Hippocampal formation (tissue), 2 donors: ENCODE measurements at places on chromosomes 1 and 21.

DNA sequence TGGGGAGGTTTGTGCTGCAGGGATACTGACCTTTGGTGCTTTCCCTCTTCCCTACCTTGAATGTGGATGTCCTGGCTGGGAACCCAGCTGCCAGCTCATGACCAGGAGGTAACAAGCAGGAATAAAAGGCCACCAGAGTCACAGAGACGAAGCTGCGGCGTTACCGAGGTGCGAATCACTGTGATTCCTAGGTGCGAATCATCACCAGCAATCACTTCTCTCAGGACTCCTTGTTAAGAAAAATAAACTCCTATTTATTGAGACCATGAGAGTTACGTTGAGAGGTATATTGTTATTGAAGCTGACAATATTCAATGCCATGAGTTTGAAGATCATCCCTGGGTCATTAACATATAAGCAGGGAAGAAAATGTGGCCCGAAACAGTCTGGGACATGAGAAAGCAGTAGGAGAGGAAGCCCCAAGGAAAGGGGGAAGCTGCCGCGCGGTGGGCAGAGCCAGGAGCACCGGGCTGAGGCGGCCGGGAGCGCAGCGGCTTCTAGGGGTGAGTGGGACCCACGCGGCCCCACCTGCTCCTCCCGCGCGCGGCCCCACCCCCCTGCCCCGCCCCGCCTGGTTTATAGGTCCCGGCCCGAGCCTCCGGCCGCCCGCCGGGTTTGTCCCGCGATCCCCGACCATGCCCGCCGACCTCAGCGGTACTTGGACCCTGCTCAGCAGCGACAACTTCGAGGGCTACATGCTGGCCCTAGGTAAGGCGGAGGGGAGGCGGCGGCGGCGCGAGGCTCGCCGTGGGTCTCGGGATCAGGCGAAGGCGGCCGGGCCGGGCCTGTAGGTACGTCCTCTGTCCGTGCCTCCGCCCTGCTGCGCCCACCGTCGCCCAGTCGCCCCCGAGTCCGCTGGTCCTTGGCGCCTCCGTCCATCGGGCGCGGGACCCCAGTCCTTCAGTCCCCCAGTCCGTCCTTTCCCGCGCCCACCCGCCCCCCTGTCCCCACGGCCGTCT is at the start of gene RBP7:
Gene RBP7 (plus strand): TSS at position 605 of the 959 bp plus-strand sequence. CDS start 31 bp downstream, at position 636.
- no peak for DNase-seq

DNA sequence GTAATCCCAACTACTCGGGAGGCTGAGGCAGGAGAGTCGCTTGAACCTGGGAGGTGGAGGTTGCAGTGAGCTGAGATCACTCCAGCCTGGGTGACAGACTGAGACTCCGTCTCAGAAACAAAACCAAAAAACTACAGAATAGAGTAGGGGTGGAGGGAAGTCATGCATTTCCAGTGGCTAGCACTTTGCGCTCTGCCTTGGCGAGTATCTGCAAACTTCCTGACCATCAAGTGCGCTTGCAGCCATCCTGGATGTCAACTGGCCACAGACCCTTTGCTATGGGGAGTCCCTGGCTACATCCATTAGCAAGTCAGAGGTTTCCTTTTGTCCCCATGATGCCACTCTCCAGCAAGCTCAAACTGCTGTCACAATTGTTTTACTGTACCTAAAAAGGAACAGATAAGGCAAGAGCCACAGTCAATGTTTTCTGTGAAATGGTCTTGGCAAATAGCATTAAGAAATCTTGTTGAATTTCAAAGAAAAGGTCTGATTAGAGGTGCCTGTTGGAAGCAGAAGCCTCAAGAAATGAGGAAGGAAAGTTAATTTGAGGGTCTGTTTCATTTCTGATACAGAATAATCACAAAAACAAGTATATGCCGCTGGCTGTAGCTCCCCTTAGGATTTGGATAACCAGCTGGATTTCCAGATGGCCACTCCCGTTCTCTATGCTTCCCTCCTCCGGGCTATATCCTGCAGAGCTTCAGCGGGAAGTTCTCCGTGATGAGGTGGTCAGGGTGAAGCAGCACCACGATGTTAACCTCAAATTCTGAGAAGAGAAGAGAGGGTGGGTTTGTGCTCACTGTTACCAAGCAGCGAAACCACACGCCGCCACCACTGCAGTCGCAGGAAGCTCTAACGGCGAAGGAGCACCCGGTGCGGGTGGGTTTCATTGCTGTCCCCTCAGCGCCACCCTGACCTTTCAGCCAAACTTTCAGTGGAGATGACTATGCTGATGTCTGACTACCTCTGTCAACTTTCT is 42.0 kb downstream of the VPS26C start:
- no peak for DNase-seq

DNA sequence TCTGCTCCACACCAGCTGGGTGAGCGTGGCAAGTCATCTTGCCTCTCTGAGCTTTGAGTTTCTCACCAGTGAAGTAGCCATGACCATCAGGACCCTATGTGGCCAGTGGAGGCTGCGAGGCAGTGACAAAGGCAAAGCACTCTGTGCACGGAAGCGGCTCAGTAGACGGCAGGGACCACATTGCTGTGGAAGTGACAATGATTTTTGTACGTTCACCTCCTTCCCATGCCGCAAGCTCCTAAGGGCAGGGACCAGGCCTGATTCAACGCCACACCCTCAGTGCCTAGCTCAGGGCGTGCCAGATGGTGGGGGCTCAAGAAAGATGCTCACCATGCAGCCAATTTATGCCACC is 210.5 kb downstream of the MATN1 start:
- no peak for DNase-seq

DNA sequence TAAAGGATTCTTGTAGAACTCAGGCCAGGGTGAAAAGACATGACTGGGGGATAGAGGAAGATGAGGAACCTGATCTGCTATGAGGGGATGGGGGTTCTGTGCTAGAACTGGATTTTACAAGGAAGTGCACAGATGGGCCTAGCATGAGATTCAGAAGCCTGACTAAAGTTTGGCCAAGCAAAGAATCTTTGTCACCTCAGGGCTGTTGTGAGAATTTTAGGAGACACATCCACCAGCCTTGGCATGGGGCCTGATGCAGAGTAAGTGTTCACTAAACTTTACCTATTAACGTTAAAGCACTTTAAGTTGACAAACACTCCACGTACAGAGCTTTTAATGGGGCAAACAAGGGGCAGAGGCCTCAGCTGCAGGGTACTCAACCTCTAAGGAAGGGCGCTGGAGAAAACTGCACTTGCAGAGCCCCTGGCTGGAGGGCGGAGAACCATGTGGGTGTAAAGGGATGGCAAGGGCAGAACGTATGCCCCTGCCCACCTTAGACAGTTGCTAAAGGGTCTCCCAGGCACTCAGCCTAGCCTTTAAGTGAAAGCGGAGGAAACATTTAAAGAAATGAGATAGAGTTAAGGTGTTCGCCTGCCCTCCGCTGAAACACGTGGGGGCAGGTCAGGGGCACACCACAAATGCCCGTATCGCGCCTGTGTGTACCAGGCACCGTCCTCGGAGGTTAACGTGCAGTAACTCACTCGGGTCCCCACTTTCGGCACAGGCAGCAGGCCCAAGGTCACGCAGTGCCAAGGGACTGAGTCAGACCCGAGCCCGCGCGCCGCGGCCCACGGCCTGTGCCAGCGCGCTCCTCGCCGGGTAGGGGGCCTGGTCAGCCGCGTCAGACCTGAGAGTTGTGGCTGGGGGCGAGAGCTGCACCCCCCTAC is 990 bp upstream of the MRPS6 start:
- no peak for DNase-seq

DNA sequence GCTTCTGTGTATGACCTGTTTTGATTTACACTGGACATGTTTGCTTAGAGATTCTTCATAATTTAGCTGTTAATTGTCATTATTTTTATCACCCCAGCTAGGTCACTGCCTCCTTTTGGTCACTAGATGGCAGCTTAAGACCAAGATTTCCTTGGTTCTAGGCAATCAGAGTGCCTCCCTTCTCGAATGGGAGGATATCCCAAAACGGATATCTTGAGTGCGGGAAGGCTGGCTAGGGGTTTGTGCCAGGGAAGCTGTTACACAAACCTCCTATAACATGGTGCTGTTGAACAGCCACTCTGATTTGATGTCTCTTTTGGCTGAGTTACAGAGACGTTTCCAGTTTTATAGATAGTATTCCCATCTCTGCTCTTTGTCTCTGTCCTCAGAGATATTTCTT is 283.5 kb downstream of the S1PR1 start:
- no peak for DNase-seq

GRCh38 chr1:92480200-92480812 is 6.4 kb downstream of the GFI1 start:
- no peak for DNase-seq

- DNase-seq, result no peak
Observed at GRCh38 chr1:8374812-8375211, 56.9 kb downstream of the SLC45A1 start.

DNA sequence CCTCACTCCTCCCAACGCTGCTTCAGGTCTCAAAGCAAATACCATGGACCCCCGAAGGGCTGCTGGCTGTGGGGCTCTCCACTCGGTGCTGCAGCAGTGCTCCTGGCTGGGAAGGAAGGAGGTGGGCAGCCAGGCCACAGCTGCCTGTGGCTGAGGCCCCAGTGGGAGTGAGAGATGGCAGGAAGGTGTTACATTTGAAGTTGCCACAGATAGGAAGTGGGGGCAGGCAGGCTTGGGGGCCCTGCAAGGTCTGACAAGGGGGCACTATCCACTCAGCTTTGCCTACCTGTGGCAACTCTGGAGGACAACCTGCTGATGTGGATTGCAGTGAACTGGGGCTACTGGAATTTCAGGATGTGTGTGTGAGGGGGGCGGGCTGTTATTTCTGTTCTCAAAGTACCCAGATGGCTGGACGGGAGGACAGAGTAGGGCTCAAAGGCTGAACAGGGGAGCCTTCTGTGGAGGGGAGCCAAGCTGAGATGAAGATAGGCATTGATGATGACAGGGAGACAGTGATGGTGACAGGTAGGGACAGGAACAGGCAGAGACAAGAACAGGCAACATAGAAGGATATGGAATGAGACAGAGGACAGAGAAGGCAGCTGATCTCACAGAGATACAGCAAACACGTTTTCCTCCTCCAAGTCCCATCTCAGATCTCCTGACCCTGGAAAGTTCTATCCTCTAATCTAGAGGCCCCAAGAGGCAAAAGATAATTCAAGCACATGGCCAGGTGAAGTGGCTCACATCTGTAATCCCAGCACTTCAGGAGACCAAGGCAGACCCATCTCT is 1.8 kb downstream of the ZNF683 start:
- no peak for DNase-seq

- no peak for DNase-seq
Observed at GRCh38 chr1:11455967-11456570, 22.9 kb upstream of the DISP3 start.

DNA sequence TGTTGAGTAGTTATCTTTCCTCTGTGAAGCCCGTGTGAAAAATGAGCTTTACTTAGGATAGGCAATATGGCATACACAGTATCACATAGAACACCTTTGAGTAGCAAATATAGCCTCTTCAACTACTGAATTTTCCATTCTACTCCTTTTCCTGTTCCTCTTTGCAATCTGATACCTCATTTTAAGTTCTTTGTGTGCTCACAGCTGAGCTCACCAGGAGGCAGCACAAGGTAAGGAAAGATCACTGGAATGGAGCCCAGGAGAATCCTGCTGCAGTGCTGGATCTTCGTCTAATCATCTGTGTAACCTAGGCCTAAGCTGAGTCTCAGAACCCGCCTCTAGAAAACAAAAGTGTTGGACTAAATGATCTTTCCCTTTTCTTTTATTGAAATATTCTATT is 171.0 kb downstream of the LRRC40 start:
- peak; percentile 32 for DNase-seq

GRCh38 chr1:197921235-197922069 is 4.3 kb downstream of the LHX9 start:
- DNase-seq, result no peak

- DNase-seq, result no peak
Observed at GRCh38 chr1:13706046-13706445, 6.1 kb downstream of the PRDM2 start.

- DNase-seq, result no peak
Observed at GRCh38 chr1:6882414-6882813, 97.2 kb downstream of the CAMTA1 start.

GRCh38 chr1:189151361-189151760 is 1326.3 kb downstream of the BRINP3 start:
- no peak for DNase-seq

DNA sequence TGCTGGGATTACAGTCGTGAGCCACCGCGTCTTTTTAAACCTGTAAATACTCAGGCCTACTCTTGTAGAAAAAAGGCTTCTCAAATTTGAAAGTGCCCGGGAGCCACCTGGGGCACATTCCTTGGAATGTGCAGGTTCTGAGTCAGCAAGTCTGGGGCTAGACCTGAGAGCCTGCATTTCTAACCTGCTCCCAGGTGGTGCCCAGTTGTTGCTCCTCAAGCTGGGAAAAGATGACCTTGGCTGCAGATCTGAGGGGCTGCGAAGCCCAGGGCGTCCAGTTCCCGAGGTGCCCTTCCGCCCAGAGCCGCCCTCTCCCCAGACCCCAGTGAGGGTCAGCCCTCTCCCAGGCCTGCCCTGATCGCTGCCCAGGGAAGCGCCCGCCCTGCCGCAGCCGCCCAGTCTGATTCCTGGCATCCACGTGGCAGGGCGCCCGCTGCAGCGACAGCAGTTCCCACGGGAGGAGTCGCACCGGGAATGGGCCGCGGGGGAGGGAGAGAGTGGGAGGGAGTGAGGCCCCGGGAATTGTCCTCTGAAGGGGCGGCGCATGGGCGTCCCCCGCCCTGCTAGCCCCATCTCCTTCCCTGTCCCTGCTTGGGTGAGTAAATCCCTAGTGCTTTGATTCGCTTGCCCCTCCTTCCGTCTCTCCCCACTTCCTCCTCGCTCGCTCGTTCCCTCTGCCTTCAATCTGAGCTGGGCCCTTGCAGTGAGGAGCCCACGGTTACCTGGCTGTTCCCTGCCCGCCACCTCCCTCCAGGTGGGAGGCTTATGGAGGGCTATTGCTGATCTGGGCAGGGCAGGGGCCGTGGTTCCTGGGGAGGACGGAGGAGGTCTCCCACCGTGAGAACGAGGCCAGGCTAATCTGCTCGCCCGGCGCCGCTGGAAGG is 18.8 kb upstream of the TENT5B start:
- peak; percentile 32 for DNase-seq

DNA sequence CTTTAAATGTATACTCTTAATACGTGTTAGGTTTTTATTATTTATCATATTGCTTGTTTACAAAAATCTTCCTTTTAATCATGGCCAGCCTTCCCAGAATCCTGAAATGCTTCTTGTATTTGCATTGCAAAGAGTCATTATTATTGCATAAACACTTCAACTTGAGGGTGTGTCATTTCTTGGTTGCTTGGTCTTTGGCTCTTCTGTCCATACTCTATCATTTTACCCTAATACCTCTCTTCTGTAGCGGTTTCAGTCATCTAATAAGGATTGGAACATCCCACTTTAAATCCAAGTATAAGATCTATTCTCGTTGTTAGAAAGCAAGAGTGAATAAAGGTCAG is 200.6 kb upstream of the CACYBP start:
- DNase-seq, result no peak

DNA sequence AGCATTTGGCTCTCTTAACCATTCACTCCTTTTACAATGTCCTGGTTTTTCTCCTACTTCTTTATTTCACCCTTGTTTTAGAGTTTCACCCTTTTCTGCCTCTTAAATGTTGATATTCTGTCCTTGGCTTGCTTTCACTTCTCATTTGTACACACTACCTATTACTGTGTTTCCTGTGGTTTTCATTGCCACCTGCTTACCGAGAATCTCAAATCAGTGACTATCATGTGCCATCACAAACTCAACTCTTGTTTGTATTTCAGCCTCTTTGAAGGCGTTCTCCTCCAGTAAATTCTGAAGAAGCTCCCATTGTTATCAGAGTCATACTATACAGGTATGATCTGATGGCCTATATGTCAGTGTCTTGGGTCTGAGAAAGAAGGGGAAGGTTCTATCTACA is 65.7 kb downstream of the NPHS2 start:
- no peak for DNase-seq
